Suprapubic skin (tissue), 4 donors: ENCODE measurements at places on chromosomes 5 and 9. TPM values are rescaled to one million over a fixed set of nuclear protein-coding genes. Genes with fewer than 3 reads are reported as not detected.

GRCh38 chr9:93891549-93892310, 63.4 kb downstream of the BARX1 start:
- peak; percentile 56 for DNase-seq

Gene AGPAT2
- total RNA-seq = 73.2 TPM

Gene ACOT12
- not detected for total RNA-seq

Gene FAM221B
- total RNA-seq = not detected

Gene ERCC8
- 14.9 TPM for total RNA-seq

DNA sequence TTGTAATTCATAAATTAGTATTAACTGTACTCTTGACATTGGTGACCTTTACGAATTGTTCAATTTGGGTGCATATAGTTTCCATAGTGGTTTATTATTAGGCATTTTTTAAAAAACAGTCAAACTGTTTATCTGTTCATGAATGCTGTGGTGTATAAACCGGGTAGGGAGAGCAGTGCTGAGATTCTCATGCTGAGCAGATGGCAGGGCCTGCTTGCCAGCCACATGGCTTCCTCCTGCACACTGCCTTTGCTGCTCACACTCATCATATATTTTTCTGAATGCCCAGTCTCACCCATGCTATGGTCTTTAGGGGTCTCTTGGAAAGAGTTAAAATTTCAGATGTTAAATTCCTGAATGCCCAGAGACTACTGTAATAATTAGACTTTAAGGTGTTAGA, 40.8 kb downstream of the NNT start:
- DNase-seq = no peak

- no peak for DNase-seq
These were observed 18.2 kb downstream of the SLC22A5 start for GRCh38 chr5:132387640-132388117.

- DNase-seq = no peak
These were observed 194.5 kb downstream of the ARL15 start for GRCh38 chr5:54115735-54116403.

- no peak for DNase-seq
These were observed 89.9 kb upstream of the MPDZ start for GRCh38 chr9:13369431-13369830.

Gene SOX30
- not detected for total RNA-seq

DNA sequence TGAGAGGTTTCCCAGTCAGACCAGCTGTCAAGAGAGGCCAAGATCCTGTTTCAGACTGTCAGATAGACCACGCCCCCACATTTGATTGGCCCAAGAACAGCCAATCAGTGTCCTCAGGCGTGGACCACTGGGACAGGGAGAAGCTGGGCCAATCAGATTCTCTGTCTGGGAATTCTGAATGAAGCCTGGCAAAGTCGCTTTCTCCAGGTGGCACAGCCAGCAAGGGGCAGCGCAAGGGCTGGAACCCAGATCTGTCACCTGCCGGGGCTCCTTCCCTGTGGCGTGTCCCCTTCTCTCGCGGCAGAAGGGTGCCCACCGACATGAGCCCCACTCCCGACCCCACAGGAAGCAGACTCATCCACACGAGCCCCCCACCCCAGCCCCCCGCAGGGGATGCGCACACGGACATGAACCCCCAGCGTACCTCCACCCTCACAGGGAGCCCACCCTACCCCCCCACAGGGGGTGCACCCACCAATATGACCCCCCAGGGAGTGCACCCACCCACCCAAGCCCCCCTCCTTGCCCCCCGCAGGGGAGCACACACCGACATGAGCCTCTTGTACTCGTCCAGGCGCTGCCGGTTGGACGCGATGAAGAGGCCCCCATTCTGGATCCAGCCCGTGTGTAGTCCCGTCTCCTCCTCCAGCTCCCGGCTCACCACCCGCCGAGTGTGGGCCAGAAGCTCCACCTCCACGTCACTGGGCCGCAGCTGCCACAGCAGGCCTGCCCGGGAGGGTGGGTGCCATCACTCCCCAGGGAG, 6.1 kb downstream of the SARDH start:
- DNase-seq = no peak

- no peak for DNase-seq
These were observed 14.8 kb upstream of the C5orf46 start for GRCh38 chr5:147921136-147921535.

DNA sequence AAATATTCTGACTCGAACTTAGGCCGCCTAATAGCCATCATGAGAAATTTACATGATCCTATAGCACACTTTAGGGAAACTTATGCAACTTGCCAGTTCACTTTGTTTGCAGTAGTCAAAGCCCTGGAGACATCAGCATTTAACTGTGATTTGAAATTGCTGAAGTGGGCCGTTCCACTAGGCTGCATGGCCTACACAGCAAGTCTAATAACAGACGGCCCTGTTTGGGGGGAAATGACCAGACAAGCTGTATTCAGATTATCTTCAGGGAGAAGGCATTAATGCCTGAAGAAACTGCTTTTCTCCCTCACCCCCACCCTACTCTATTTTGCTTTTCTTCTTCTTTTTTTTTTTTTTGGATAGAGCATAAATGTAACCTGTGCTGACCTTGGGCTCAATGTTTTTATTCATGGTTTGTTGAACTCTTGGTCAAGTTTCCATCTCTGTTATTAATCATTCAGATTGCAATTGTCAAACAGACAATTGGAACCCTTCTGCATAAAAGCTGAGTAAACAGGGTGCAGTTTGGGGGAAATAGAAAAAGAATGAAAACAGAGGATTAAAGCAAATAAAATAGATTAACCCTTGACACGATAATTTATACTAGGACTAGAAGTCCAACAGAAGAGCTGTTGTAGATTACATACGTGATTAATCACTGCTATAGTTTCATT, 1928.2 kb upstream of the WWC1 start:
- DNase-seq = no peak

GRCh38 chr5:158910782-158911692, 188.7 kb downstream of the EBF1 start:
- no peak for DNase-seq

Gene GPX8
- total RNA-seq = 7.9 TPM

DNA sequence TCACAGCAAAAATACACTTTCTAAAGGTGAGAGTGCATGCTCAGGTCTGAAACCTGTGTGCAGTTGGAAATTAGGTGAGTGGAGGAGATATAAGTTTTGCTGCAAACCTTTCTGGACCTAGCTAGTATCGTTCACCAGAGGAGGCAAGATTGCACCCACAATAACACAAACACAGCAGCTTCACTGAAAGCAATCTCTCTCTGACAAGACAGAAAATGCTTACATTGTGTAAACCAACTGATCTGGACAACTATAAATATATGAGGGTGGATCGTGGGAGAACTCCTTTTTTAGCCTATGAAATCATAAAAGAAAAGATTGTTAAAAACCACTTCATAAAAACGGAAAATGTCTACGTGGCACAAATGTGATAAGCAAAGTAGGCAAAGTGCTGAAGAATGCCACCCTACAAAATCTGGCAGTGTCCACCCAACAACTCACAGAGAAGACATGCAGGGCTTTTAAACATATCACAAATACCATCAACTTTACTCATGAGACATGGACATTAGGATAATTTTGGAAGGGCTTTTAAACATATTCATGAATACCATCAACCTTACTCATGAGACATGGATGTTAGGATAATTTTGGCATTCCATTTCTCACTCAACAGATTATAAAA, 134.3 kb downstream of the CDH18 start:
- DNase-seq = no peak

- DNase-seq = no peak
These were observed 66.5 kb downstream of the CWC27 start for GRCh38 chr5:64835266-64835665.

Gene NUTM2F
- not detected for total RNA-seq

Gene GAS1
- total RNA-seq = 45.0 TPM

Gene FOXD1
- total RNA-seq = not detected

- DNase-seq = no peak
These were observed 447.8 kb downstream of the PLK2 start for GRCh38 chr5:58012102-58012501.

- no peak for DNase-seq
These were observed 36.8 kb downstream of the PDE6A start for GRCh38 chr5:149907828-149908227.

- DNase-seq = peak; percentile 56
These were observed 65.7 kb upstream of the GNE start for GRCh38 chr9:36323926-36324325.

Gene TLX3
- total RNA-seq = not detected

- DNase-seq = peak; percentile 94
These were observed at the start of gene NRARP for GRCh38 chr9:137302118-137302448. NRARP (minus strand) TSS chr9:137302271; CDS start chr9:137301928, 343 bp downstream.

GRCh38 chr9:126556560-126557250, 57.0 kb upstream of the LMX1B start:
- no peak for DNase-seq

Gene PTPRD
- 2.6 TPM for total RNA-seq

Gene IL3
- total RNA-seq = not detected

Gene IRX2
- 38.1 TPM for total RNA-seq

Gene COL27A1
- 20.1 TPM for total RNA-seq

DNA sequence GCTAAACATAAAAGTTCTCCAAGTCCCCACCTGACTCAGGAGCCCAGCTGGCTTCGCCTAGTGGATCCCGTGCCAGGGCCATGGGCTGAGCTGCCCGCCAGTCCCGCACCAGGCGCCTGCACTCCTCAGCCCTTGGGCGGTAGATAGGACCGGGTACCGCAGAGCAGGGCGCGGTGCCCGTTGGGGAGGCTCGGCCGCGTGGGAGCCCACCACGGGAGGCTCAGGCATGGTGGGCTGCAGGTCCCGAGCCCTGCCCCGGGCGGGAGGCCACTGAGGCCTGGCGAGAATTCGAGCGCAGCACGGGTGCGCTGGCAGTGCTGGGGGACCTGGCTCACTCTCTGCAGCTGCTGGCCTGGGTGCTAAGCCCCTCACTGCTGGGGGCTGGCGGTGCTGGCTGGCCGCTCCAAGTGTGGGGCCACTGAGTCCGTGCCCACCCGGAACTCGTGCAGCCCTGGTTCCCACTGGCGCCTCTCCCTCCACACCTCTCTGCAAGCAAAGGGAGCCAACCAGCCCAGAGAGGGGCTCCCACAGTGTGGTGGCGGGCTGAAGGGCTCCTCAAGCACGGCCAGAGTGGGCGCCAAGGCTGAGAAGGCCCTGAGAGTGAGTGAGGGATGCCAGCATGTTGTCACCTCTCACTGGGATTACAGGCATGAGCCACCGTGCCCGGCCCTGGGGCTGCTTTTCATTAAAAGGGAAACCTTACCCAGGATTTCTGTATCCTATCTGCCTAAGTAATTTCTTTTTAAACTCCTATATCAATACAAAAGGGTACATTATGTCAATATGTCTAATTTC, 9.7 kb upstream of the SPZ1 start:
- no peak for DNase-seq

DNA sequence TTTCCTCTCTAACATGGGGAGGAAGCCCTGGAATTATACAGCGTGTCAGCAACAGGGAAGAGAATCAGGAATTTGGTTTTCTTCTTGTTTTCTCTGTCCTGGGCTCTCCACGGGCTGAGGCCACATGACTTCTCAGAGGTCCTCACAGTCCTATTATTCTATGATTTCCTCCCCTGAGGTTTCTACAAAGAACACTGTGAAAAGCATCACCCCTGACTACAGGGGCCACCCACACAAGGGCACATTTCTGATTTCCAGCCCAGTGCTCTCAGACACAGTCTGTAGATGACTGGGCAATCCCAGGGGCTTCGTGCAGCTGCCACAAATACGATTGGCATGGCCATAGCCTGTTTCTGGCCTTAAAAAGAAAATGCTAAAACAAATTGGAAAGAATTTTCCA, 284.9 kb downstream of the CEMIP2 start:
- DNase-seq = no peak

DNA sequence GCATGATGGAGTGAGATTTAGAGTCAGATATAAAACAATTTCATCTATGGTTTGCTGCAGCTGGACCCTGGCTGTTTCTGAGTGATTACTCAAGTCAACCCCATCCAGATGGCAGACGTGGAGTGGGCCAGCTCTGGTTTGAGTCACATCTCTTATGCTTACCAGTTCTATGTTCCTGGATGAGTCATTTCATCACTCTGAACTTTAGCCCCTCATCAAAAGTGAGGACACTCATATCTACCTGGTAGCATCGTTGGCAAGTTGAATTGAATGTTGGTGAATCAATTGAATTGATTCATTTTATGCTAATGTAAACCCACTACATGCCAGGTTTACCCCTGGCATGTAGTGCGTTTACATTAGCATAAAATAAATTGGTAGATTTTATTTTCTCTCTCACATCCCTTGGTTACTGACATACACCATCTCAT, 176.4 kb downstream of the FGF18 start:
- peak; percentile 65 for DNase-seq

DNA sequence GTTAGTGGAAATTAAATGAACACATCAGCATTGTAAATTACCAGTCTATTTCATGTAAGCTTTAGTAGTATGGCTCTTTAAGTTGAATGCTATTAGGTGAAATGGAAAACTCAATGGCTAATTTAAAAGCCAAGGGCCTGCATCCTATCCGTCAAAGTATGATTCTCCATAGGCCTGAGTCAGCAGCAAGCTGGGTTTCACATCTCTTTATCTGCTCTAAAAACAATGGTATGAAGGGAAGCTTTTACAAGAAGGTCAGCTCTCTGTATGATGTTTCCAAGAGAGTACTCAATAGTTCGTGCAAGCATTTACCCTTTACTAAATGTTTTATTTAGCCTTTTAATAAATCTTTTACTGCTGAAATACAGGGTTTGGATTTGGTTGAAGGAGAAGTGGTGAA, 62.8 kb downstream of the MAP1B start:
- no peak for DNase-seq

Gene B4GALT1
- total RNA-seq = 45.1 TPM

DNA sequence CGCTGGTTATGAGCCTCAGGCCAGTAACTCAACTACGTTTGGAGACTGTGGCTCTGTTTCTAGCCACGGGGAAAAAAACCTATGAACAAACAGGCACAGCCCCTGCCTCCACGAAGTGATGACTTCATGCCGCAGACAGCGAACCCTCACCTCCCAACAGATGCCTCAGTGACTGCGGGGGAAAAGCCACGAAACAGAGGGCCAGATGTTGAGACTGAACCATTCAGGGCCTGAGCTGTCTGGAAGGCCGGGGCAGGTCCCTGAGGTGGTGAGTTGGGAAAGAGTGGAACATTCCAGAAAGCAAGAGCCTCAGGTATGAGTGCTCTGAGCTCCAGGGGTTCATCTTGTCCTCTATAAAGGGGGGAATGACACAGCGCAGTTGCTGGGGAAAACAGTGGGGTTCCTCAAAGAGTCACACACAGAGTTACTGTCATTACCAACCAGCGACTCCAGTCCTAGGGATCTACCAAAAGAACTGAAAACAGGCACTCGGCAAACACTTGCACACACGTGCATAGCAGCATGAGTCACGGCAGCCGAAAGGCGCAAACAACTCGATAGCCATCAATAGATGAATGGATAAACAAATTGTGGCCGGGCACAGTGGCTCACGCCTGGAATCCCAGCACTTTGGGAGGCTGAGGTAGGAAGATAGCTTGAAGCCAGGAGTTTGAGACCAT, 15.3 kb downstream of the PLPP7 start:
- no peak for DNase-seq

- no peak for DNase-seq
These were observed 63.3 kb upstream of the GAS1 start for GRCh38 chr9:87010626-87011025.
